ENCODE measurements at places on chromosomes 1 and 21.

GRCh38 chr1:16440470-16441281, at the start of gene NECAP2:
TSS of gene NECAP2 (plus strand) at chr1:16440724. CDS start at chr1:16440762, 38 bp downstream.
- H3K27me3 ChIP-seq: no peaks in the 10 kb centered on the region
- H3K36me3 ChIP-seq: no peaks in the 10 kb centered on the region
- peak within 1 kb of the TSS; percentile 90 for H3K27ac ChIP-seq

DNA sequence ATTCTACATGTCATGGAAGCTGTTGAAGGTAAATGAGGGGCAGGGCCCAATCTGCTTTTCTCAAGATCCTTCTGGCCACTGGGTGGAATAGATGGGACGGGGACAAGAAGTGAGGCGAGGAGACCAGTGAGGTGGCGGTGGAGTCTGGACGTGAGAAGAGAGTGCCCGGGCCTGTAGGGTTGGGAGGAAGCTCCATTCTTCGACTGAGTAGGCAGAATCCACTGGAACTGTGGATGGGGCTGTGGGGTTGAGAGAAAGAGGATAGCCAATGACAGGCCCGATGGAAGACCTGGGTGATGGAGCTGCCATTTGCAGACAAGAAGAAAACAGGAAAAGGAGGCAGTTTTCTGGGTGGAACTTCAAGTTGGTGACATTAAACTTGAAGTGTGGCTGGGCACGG, 10.3 kb downstream of the SLC1A7 start:
- no peak overlapping the region for H3K4me3 ChIP-seq
- H3K36me3 ChIP-seq: no peaks in the 10 kb centered on the region

DNA sequence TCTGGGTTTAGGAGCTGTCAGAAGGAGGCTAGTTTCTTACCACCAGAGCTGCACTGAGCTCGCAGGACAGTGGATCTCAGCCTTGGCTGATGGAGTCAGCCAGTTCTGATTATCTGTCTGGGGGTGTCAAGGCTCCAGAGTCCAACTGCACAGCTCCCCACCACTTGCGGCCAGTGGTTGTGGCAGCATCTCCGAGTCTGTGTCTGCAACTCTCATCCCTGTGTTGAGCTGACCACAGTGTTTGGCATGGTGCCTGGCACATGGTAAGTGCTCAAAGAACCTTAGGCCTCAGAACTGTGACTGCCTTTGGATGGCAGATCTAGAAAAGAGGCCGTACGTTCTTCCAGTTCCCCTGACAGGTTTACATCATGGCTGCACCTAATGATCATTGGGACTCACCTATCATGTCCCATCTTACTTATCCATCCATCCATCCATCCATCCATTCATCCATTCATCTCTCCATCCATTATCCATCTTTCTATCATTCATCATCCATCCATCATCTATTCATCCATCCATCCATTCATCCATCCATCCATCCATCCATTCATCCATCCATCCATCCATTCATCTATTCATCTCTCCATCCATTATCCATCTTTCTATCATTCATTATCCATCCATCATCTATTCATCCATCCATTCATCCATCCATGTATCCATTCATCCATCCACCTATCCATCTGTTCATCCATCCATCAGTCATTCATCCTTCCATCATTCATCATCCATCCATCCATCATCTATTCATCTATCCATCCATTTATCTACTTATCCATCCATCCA, 114.5 kb downstream of the CRYAA start:
- peak overlapping the region; percentile 46 for H3K27ac ChIP-seq
- no peaks in the 10 kb centered on the region for H3K27me3 ChIP-seq
- peaks cover 4% of the 10 kb centered on the region for H3K4me1 ChIP-seq
- DNase-seq: no peak

DNA sequence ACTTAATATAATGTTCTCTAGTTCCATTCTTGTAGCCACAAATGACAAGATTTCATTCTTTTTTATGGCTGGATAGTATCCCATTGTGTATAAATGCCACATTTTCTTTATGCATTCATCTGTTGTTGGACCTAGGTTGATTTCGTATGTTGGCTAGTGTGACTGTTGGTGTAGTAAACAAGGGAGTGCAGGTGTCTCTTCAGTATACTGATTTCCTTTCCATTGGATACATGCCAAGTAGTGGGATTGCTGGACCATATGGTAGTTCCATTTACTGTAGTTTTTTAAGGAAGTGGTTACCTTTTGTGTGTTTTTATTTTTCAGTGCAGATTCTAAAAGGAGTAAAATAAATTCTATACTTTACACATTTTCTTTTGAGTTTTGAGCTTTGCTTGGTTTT, 5.7 kb downstream of the PARK7 start:
- DNase-seq: no peak
- H3K4me1 ChIP-seq: peaks cover 61% of the 10 kb centered on the region
- no peaks in the 10 kb centered on the region for H3K36me3 ChIP-seq

- DNase-seq: no peak
- H3K4me1 ChIP-seq: no peaks in the 10 kb centered on the region
- H3K4me3 ChIP-seq: no peak overlapping the region
- no peaks in the 10 kb centered on the region for H3K36me3 ChIP-seq
- H3K27ac ChIP-seq: no peak overlapping the region
Measured at GRCh38 chr1:236302941-236303340, 21.2 kb upstream of the ERO1B start.

DNA sequence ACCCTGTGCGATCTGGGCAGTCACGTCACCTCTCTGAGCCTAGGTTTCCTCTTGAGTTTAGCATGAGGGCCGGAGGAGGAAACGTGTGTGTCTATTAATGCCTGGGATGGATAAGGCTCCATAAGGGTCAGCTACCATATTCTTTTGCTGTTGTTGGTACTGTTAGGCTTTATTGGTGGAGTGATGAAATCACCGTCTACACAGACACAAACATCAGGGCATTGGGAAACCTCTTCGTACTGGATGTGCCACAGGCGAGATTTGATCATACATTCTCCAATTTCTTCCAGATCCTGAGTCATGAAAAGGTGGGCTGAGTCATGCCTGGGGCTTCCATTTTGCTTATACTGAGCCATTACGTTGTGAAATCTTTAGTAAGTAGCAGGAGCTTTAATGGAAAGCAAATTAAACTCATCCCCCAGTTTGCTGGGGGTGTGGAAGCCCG, 24.9 kb upstream of the GRHL3 start:
- no peak overlapping the region for H3K27ac ChIP-seq
- no peak for DNase-seq
- H3K4me1 ChIP-seq: no peaks in the 10 kb centered on the region
- H3K36me3 ChIP-seq: no peaks in the 10 kb centered on the region
- peaks cover 8% of the 10 kb centered on the region for H3K27me3 ChIP-seq

- no peaks in the 10 kb centered on the region for H3K4me1 ChIP-seq
- no peaks in the 10 kb centered on the region for H3K36me3 ChIP-seq
- no peak overlapping the region for H3K27ac ChIP-seq
- no peaks in the 10 kb centered on the region for H3K27me3 ChIP-seq
- DNase-seq: no peak
Measured at GRCh38 chr21:27704567-27705166, 737.8 kb upstream of the ADAMTS5 start.

DNA sequence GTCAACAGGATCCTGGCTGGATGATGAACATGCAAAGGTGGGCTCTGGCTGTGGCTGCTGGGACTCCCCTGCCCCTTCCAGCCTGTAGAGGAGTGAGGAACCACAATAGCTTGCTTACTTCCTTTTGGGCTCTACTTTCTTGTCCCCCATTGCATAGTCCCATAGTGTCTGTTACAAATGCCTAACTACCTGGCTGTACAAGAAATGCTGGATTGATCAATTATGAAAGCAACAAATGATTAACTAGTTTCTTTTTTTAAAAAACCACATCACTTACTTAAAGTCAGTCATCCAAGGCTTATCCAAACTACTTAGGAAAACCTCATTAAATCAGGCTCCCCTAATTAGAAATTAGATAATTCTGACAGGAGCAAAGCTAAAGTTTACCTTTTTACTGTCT, 514.1 kb upstream of the PKN2 start:
- no peak overlapping the region for H3K27ac ChIP-seq
- peaks cover 4% of the 10 kb centered on the region for H3K27me3 ChIP-seq
- H3K36me3 ChIP-seq: no peaks in the 10 kb centered on the region
- DNase-seq: no peak

DNA sequence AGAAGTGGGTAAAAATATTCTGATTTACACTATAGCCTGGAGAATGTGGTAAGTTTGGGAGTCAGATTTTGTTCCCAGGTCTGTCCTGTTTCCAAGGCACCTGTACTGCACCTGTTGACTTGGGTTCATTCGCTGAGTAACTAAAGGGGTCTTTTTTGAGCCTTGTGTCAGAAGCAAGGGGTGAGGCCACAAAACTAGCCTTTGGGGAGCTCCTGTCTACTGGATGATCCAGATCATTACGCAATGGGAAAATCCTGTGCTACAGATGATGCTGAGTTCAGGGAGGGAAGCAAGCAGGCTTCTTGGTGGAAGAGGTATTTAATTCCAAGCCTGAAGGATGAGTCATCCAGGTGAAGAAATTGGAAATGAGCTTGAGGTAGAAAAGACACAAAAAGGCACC, 424.0 kb downstream of the MATN1 start:
- no peak overlapping the region for H3K4me3 ChIP-seq
- no peak overlapping the region for H3K27ac ChIP-seq
- H3K36me3 ChIP-seq: no peaks in the 10 kb centered on the region

- H3K27ac ChIP-seq: peak overlapping the region; percentile 75
- H3K4me1 ChIP-seq: peaks cover 58% of the 10 kb centered on the region
- H3K27me3 ChIP-seq: no peaks in the 10 kb centered on the region
Measured at GRCh38 chr1:201024625-201024998, 1.1 kb upstream of the KIF21B start.

DNA sequence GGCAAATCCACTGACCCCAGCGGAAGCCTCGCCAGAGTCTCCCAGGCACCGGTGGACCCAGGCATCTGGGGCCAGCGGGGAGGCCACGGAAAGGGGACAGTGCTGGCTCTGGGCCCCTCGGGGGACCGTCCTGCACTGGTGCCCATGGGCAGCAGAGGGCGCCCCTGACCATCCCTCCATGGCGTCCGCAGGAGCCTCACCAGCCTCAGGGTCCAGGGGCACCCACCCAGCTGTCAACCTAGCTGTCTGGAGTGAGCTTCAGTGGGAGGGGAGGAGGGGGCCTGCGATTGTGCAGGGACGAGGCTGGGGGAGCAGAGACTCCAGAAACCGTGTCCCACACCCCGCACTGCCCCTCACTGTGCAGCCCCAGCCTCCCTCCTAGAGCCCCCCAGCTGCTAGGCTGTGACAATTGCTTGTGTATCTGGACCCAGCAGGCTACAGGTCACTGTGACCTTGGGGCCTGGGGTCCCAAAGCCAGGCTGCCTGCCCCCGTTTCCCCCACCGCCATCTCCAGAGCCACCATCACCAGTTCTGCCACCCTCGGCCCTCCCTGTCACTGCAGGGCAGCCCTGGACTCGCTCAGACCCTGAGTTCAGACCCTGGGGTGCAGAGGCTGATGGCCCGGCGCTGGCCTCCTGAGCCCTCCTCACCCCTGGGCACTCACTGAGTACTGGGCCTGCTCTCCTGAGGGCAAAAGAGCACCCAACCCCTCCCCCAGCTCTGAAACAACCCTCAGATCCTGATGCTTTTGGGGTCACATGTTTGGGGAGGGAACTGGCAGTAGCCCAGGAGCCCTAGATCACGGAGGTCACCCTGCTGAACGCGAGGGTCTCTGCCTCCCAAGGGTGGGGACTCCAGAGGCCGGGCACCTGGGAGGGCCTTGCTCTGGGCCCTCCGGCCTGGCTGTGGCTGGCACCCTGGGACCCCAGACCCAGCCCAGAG, 10.6 kb upstream of the COL6A1 start:
- no peaks in the 10 kb centered on the region for H3K36me3 ChIP-seq
- peaks cover 9% of the 10 kb centered on the region for H3K4me1 ChIP-seq
- H3K4me3 ChIP-seq: no peak overlapping the region
- H3K27ac ChIP-seq: no peak overlapping the region
- peaks cover 10% of the 10 kb centered on the region for H3K27me3 ChIP-seq
- peak; percentile 53 for DNase-seq

DNA sequence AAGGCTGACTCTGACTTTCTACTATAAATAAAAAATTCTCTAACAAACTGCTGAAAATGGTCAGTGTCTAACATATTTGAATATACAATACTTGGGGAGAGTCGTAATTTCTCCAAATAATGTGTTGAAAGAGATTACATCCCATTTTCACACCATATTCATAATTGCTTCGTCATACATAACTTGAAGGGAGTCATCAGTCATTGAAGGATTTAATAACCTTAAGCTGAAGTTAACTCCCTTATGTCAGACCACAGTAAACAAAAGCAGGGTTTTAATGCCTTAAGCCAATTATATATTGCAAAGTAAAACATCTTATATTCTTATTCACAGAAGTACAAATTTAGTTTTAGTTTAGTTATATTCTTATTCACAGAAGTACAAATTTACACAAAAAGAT, 129.9 kb downstream of the RERE start:
- H3K36me3 ChIP-seq: no peaks in the 10 kb centered on the region
- no peak overlapping the region for H3K4me3 ChIP-seq
- no peak for DNase-seq
- no peaks in the 10 kb centered on the region for H3K27me3 ChIP-seq
- H3K27ac ChIP-seq: no peak overlapping the region

GRCh38 chr21:15390049-15390448, 325.2 kb upstream of the NRIP1 start:
- H3K4me1 ChIP-seq: no peaks in the 10 kb centered on the region
- H3K4me3 ChIP-seq: no peak overlapping the region
- no peaks in the 10 kb centered on the region for H3K36me3 ChIP-seq
- H3K27me3 ChIP-seq: peaks cover 7% of the 10 kb centered on the region
- DNase-seq: no peak

- DNase-seq: no peak
- no peaks in the 10 kb centered on the region for H3K27me3 ChIP-seq
- no peak overlapping the region for H3K27ac ChIP-seq
- no peaks in the 10 kb centered on the region for H3K4me1 ChIP-seq
- no peak overlapping the region for H3K4me3 ChIP-seq
- H3K36me3 ChIP-seq: peaks cover 27% of the 10 kb centered on the region
Measured at GRCh38 chr1:169235568-169235967, 129.1 kb downstream of the ATP1B1 start.

DNA sequence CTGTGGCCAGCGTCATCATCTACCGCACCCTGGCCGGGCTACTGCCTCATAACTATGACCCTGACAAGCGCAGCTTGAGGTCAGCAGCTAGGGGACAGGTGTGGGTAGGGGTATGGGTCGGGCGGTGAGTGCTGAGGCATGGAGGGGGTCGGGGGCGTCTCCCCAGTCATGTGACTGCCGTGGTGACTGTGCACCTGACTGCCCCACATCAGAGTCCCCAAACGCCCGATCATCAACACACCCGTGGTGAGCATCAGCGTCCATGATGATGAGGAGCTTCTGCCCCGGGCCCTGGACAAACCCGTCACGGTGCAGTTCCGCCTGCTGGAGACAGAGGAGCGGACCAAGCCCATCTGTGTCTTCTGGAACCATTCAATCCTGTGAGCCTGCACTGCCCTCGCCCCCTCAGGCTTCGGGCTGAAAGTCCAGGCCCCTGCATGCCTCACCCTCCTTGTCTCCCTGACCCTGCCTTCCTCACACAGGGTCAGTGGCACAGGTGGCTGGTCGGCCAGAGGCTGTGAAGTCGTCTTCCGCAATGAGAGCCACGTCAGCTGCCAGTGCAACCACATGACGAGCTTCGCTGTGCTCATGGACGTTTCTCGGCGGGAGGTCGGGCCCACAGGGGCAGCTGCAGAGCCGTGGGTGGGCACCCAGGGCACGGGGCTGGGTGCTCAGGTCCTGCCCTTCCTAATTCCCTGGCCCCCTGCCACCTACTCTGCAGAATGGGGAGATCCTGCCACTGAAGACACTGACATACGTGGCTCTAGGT, 13.5 kb downstream of the PSRC1 start:
- no peaks in the 10 kb centered on the region for H3K4me1 ChIP-seq
- no peak overlapping the region for H3K4me3 ChIP-seq
- DNase-seq: no peak
- H3K27ac ChIP-seq: no peak overlapping the region
- no peaks in the 10 kb centered on the region for H3K27me3 ChIP-seq
